ENCODE measurements at places on chromosomes 3 and 15.

DNA sequence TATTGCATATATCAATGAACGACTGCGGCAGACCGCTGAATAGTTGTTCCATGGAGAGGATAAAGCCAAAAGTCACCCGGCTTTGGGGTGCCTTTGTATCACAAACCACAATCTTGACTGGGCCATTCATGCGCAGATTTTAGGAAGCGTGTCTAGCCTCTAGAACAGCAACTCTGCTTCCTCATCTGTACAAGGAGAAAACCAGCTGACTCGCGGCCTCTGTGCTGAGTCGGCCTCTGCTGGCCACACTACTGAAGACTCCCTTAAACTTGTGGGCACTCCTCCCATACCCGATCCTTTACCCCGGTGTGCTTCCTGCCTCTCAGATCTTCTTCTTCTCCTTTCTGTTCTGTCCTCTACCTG, 872 bp downstream of the DLEC1 start:
- peak; percentile 82 for DNase-seq

- no peak for DNase-seq
Measured at GRCh38 chr15:60733196-60733595, 254.3 kb upstream of the ICE2 start.

GRCh38 chr3:64584179-64584578, 103.6 kb downstream of the ADAMTS9 start:
- DNase-seq = no peak

DNA sequence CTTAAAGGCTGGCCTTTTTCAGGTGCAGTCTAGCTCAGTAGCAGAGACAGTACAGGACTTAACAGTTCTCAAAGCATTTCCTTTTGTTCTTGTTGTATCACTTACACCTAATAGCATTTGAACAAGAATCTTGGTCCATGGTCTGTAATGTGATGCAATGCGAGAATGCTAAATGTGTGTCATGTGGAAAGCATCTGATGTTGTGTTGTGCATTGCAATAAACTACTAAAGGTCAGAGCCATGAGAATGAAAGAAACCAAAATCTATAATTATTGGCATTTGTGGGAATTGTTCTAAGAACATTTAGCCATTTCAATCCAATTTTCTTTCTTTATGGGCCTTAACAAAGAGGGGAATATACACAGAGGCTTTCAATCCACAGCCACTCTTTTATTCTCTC, 324.5 kb upstream of the ROBO2 start:
- no peak for DNase-seq

- no peak for DNase-seq
Measured at GRCh38 chr3:105431200-105431599, 64.5 kb downstream of the ALCAM start.

DNA sequence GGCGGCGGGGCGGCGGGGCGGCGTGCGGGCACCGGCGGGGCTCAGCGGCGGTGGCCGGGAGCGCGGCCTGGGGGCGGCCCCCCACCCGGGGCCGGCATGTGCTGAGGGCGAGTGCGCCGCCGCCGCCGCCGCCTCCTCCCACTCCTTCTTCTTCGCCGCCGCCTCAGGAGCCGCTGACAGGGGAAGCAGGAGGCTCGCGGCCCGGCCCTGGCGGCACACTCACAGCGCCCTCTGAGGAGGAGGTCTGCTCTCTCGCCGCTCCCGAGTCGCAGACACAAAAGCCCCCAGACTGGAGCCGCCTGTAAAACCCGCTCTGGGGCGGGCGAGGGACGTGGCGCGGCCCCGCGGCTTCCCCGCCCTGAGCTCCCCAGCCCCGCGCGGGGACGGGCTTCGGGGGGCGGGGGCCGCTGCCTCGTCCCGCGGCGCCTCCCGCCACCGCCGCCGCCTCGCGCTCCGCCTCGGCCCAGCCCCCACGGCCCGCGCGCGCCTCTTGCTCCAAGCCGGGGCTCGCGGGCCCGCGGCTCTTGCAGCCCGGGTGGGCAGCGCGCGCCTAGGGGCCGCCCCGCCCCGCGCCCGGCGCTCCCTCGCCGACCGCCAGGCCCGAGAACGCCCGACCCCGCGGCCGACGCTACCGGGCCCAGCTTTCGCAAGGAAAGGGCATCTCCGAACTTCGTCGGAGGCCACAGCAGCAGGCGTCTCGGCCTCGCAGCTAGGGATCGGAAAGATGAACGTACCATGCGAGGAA, at the start of gene PYGO1:
Gene PYGO1 (minus strand): TSS at position 276 of the 745 bp plus-strand sequence. CDS start 462 bp downstream, outside the sequence.
- DNase-seq = peak; percentile 4

GRCh38 chr15:90881978-90882721, 2.2 kb upstream of the FES start:
- no peak for DNase-seq

Measured in T-helper 2 cell (primary cell).